ENCODE measurements at places on chromosomes 12 and 14. TPM values are rescaled to one million over a fixed set of nuclear protein-coding genes. Genes with fewer than 3 reads are reported as not detected.

DNA sequence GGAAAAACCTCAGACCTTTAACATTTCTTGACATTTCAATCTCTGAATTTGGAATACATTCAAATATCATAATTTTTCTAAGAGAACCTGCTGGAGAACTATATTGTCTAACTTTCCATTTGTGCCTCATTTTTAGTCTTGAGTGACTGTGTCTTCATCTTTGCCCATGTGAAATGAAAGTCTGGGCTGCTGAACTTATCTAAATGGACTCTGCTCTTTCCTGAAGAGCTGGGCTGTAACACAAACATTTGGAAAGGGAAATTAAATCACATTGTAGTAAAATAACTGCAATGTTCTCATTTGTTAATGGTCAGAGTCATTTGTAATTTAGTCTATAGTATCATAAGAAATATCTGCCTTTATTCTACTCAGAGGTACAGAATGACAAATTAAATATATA is 373.1 kb downstream of the LRIG3 start:
- no peak overlapping the region for H3K4me3 ChIP-seq
- H3K4me1 ChIP-seq = no peaks in the 10 kb centered on the region
- no peaks in the 10 kb centered on the region for H3K27me3 ChIP-seq
- DNase-seq = no peak

- no peak overlapping the region for H3K27ac ChIP-seq
- H3K4me1 ChIP-seq = peaks cover 83% of the 10 kb centered on the region
- no peak for DNase-seq
These were observed 50.1 kb downstream of the CHST11 start for GRCh38 chr12:104506676-104507401.

BTBD6 gene
- total RNA-seq = 43.7 TPM

DNA sequence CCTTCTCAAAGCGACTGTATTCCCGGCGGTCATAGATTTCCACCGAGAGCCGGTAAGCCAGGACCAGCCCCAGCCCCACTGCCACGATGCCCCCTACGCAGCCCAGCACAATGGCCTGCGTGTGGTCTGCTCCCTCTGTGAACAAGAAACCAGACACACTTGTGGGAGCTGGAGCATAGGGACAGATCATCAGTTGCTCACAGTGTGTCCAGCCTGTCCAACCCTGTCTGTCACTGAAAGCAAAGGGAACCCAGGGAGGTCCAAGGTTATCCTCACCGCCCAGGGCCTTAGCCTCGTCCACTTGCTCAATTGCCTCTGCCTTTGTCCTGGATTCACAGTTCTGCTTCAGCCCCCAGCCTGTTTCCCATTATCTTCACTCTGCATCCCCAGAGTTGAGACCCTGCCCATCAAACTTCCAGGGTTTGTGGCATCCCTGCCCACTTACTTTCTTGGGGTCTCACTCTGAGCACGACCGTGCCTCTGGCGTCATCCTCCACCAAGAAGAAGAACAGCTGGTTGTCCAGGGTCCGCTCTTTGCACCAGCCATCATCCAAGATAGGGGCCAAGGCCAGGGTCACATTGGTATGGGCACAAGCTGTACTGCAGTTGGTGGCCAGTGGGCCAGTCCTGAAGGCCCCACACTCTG is 11.3 kb upstream of the CSAD start:
- no peak overlapping the region for H3K4me3 ChIP-seq
- no peaks in the 10 kb centered on the region for H3K27me3 ChIP-seq
- DNase-seq = no peak
- peaks cover 38% of the 10 kb centered on the region for H3K4me1 ChIP-seq
- H3K27ac ChIP-seq = peak overlapping the region; percentile 26
- peaks cover 83% of the 10 kb centered on the region for H3K36me3 ChIP-seq

DNA sequence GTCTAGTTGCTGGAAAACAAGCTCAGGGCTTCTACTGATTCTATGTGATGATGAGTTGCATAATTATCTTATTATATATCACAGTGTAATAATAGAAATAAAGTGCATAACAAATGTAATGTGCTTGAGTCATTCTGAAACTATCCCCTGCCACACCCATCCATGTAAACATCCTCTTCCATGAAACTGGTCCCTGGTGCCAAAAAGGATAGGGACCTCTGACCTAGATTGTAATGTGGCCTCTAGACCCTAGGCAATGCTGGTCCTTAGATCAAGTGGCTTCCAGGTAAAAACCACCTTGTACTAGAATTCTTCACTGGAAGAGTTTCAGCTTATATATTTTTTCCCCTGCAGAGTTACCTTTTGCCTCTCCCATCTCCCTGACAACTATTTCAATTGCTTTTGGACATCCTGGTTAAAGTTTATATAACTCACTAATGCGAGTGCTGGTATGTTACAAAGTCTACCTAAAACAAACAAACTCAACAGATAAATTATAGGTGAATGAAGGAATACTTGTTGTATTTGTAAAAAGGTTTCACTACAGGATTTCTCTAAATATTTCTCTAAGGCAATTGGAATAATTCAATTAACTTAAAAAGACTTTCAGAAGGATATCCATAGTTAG is 462.5 kb downstream of the NAV3 start:
- H3K27ac ChIP-seq = no peak overlapping the region
- no peak for DNase-seq
- H3K27me3 ChIP-seq = no peaks in the 10 kb centered on the region
- no peaks in the 10 kb centered on the region for H3K4me1 ChIP-seq
- H3K4me3 ChIP-seq = no peak overlapping the region

GRCh38 chr14:75715926-75716780 is 55.1 kb downstream of the TTLL5 start:
- H3K27me3 ChIP-seq = no peaks in the 10 kb centered on the region
- H3K4me3 ChIP-seq = no peak overlapping the region
- H3K4me1 ChIP-seq = peaks cover 3% of the 10 kb centered on the region
- no peak for DNase-seq
- H3K36me3 ChIP-seq = peaks cover 19% of the 10 kb centered on the region

CLIP1 gene
- total RNA-seq = 75.6 TPM

DNA sequence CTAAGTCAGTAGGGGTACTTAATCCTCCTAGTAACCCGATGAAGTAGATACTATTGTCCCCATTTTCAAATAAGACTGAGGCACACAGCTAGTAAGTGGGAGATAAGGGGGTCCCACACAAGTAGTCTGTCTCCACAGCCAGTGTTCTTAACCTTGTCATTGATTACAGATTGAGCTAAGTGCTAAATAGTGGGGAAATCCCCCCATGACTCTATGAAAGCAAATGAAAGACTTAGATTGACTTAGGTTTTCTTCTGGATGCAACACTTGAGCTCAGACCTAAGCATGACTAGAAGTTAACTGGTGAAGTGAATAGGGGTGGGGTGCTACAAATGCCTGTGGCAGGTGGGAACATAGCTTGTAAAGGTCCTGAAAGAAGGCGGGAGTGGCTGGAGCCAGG is 73.8 kb downstream of the SYNE2 start:
- no peak overlapping the region for H3K4me3 ChIP-seq
- no peaks in the 10 kb centered on the region for H3K27me3 ChIP-seq
- peaks cover 14% of the 10 kb centered on the region for H3K4me1 ChIP-seq
- no peak for DNase-seq
- H3K27ac ChIP-seq = no peak overlapping the region
- H3K36me3 ChIP-seq = peaks cover 62% of the 10 kb centered on the region

LIN52 gene
- total RNA-seq = 14.7 TPM

NTF3 gene
- total RNA-seq = not detected

DNA sequence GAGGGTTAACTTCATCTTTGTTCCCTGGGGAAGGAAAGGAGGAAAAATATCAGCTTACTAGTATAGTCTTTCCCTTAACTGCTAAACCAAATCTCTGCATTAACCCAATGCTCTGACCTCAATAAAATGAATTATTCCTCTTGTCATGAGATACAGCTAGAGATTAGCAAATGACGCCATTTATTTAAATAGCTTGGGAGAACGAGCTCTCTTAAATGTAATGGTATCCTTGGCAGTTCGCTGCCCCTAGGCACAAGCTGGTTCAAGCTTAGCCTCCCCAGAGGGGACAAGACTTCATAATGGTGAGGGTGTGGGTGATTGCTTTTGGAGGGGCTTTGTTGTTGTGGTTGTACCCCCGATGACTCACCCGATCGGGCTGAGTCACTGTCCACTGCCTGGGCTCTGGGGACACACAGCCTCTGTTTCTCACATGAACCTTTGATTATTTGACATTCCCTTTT is 19.6 kb downstream of the FNTB start:
- DNase-seq = no peak
- H3K4me3 ChIP-seq = no peak overlapping the region
- no peak overlapping the region for H3K27ac ChIP-seq
- H3K36me3 ChIP-seq = peaks cover 6% of the 10 kb centered on the region
- H3K4me1 ChIP-seq = peaks cover 22% of the 10 kb centered on the region
- no peaks in the 10 kb centered on the region for H3K27me3 ChIP-seq

GRCh38 chr12:12821975-12822374 is 8.8 kb downstream of the DDX47 start:
- no peak overlapping the region for H3K27ac ChIP-seq
- no peak for DNase-seq
- peaks cover 28% of the 10 kb centered on the region for H3K4me1 ChIP-seq

DNA sequence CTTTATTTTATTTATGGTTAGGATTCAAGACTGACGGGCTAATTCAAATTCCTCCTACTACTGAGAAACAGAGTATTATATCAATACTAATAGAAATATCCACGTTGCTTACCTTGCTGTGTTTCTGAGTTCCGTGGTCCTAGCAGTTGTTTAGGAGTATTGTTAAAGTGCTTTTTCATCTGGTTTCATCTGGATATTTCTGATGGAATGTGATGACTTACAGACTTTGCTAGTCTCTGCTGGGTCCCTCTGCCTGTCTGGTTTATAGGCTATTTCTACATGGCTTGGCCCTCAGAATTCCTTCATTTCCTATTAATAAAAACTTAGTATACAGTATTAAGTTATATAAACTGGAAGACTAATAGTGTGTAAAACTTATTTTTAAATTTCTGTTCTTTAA is at the start of gene SMCO3:
SMCO3 (minus strand) TSS at position 169 of the 400 bp plus-strand sequence. CDS start 7,502 bp downstream, outside the sequence.
- peaks cover 3% of the 10 kb centered on the region for H3K27me3 ChIP-seq
- no peak for DNase-seq
- no peak within 1 kb of the TSS for H3K4me3 ChIP-seq
- no peak within 1 kb of the TSS for H3K27ac ChIP-seq

DNA sequence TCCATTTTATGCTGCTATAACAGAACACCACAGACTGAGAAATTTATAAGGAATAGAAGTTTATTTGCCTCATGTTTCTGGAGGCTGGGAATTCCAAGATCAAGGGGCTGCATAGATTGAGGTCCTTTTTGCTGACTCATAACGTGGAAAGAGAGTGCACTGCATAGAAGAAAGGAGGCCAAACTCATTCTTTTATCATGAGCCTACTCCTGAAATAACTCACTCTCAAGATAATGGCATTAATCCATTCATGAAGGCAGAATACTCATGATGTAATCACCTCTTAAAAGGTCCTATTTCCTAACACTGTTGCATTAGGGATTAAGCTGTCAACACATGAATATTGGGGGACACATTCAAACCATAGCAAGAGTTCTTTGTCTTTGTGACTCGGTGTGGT is 60.0 kb upstream of the FBXO33 start:
- DNase-seq = no peak
- H3K4me3 ChIP-seq = no peak overlapping the region
- no peaks in the 10 kb centered on the region for H3K27me3 ChIP-seq
- no peaks in the 10 kb centered on the region for H3K4me1 ChIP-seq
- H3K27ac ChIP-seq = no peak overlapping the region

- no peak overlapping the region for H3K4me3 ChIP-seq
- H3K4me1 ChIP-seq = no peaks in the 10 kb centered on the region
- H3K27ac ChIP-seq = no peak overlapping the region
These were observed 27.8 kb downstream of the NOPCHAP1 start for GRCh38 chr12:105013892-105014291.

GRCh38 chr14:61421212-61421923 is 100.0 kb downstream of the PRKCH start:
- no peaks in the 10 kb centered on the region for H3K27me3 ChIP-seq
- no peak overlapping the region for H3K4me3 ChIP-seq
- peak overlapping the region; percentile 70 for H3K27ac ChIP-seq
- DNase-seq = no peak

DNA sequence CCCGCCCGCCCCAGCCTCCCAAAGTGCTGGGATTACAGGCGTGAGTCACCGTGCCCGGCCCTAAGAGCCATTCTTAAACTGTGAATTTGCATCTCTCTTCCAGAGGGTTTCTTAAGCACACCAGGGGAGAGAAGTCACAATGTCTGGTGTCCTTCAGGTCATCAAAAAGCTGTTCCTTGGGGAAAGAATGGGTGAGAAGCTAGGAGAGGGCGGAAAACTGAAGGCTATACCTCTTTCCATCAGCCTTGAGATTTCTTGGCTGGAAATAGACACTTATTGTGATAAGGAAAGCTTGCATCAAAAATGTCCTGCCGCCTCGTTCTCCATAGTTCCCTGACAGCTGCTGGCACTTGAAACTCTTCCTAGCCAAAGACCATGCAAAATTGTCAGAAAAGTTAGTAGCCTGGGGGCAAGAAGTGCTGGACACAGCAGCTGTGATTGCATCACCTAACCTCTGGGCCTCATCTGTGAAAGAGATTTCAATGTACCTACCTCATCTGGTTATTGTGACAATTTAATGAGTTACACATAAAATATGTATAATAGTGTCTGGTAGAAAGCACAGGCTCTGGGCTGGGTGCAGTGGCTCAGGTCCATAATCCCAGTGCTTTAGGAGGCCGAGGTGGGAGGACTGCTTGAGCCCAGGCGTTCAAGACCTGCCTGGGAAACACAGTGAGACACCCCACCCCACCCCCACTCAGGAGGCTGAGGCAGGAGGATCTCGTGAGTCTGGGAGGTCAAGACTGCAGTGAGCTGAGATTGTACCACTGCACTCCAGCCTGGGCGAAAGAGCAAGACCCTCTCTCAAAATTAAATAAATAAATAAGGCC is 9.7 kb upstream of the UBC start:
- no peak overlapping the region for H3K4me3 ChIP-seq
- peaks cover 9% of the 10 kb centered on the region for H3K36me3 ChIP-seq
- H3K27ac ChIP-seq = no peak overlapping the region
- H3K27me3 ChIP-seq = peaks cover 7% of the 10 kb centered on the region
- no peak for DNase-seq

DNA sequence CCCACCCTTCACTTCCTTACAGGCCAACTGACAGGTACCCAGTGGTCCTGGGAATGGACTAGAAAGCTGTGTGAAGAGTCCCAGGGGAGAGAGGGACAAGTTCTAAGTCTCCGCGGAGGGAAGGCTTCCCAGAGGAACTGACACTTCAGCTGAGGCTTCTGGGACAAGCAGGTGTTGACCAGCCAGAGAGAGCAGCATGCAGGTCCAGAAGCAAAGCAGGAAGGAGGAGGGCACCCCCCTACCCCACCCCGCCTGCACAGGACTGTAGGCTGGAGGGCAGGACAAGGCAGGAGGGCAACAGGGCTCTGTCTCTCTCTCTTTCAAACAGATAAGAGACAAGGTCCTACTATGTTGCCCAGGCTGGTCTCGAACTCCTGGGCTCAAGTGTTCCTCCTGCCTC is 58.2 kb upstream of the CORO1C start:
- no peak overlapping the region for H3K4me3 ChIP-seq
- H3K27ac ChIP-seq = no peak overlapping the region
- peaks cover 12% of the 10 kb centered on the region for H3K36me3 ChIP-seq
- H3K4me1 ChIP-seq = no peaks in the 10 kb centered on the region
- no peaks in the 10 kb centered on the region for H3K27me3 ChIP-seq

Measured in activated CD4-positive, alpha-beta T cell treated with anti-CD3 and anti-CD28 coated beads, Interleukin-2, amount 10 ng/mL, durations not matched to agents 7 days and 5 days (primary cell).